Progenitor cell of endocrine pancreas (in vitro differentiated cells): ENCODE measurements at places on chromosomes 5 and 9. TPM values are rescaled to one million over a fixed set of nuclear protein-coding genes. Genes with fewer than 3 reads are reported as not detected.

GRCh38 chr5:71880536-71880935, 161.5 kb downstream of the CARTPT start:
- H3K36me3 ChIP-seq = no peaks in the 10 kb centered on the region
- DNase-seq = no peak
- H3K27ac ChIP-seq = no peak overlapping the region
- no peak overlapping the region for H3K4me3 ChIP-seq

The PCDHGA2 gene
- 0.72 and 1.1 TPM in 2 replicates for total RNA-seq

- H3K4me1 ChIP-seq = peaks cover 13% of the 10 kb centered on the region
- no peak overlapping the region for H3K4me3 ChIP-seq
- peaks cover 7% of the 10 kb centered on the region for H3K36me3 ChIP-seq
- H3K27ac ChIP-seq = no peak overlapping the region
Observed at GRCh38 chr9:3507395-3508077, 18.3 kb downstream of the RFX3 start.

DNA sequence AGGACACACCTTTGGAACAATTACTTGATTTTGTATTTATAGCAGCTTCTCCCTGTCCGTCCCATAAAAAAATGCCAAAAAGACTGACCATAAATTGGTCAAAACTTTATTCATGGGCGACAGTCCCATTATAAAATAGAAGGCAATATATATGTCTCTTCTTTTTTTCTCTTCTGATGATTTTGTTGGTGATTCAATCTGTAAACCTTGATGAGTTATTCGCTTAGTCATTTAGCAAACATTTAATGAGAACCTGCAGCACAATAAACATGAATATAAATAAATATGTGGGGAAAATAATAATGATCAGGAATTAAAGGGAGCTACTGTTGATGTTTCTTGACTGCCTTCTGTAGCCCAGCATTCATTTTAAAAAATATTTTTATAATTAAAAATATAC, 356.4 kb upstream of the ACTBL2 start:
- no peak overlapping the region for H3K4me3 ChIP-seq
- no peaks in the 10 kb centered on the region for H3K27me3 ChIP-seq
- no peak for DNase-seq
- peaks cover 29% of the 10 kb centered on the region for H3K4me1 ChIP-seq
- no peak overlapping the region for H3K27ac ChIP-seq
- no peaks in the 10 kb centered on the region for H3K36me3 ChIP-seq

DNA sequence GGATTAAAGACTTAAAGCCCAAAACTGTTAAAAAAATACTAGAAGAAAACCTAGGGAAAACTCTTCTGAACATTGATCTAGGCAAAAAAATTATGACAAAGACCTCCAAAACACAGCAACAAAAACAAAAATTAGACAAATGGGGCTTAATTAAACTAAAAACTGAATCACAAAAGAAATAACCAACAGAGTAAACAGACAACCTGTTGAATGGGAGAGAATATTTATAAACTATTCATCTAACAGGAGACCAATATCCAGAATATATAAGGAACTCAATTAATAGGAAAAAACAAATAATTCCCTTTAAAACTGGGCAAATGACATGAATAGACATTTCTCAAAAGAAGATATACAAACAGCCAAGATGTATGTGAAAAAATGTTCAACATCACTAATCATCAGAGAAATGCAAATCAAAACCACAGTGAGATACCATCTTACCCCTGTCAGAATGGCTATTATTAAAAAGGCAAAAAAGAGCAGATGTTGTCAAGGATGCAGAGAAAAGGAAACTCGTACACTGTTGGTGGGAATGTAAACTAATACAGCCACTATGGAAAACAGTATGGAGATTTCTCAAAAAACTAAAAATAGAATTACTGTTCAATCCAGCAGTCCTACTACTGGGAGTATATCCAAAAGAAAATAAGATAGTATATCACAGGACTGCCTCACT, 50.2 kb upstream of the TLX3 start:
- no peaks in the 10 kb centered on the region for H3K4me1 ChIP-seq
- no peaks in the 10 kb centered on the region for H3K36me3 ChIP-seq
- H3K4me3 ChIP-seq = no peak overlapping the region
- no peak overlapping the region for H3K27ac ChIP-seq
- H3K27me3 ChIP-seq = no peaks in the 10 kb centered on the region

DNA sequence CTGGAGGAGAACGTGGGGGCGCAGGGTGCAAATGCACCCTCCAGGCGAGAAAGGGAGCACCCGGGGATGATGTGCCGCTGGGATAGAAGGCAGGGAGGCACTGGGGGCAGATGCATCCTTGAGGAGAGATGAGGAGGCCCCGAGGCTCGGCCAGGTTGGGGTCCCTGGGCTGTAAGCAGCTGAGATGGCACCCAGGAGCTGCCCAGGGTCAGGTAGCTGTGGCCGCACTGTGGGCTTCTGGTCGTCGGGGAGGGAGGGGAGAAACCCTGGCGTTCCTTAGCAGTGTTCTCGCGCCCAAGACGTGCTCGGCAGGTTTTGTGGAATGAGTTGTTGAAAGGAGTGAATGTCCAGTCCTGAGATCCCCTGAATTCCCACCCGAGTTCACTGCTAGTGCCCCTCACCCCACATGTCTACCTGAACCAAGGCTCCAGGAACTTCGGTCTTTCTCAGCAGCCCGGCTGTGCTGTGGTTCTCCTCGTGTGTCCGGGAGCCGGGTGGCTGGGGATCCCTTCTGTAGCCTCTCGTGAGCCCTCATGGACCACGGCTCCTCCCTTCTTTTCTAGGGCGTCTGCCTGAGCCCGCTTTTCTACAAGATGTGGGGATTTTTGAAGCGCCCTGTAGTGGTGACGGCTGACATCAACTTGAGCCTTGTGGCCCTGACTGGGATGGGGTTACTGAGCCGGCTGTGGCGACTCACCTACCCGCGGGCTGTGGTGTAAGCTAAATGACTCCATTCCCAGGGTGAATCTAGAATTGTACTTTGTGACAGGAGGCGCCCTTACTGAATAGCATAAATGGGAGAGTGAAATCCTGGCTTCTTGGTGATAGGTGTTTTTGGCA, 1.1 kb downstream of the POMT1 start:
- H3K27me3 ChIP-seq = no peaks in the 10 kb centered on the region
- H3K36me3 ChIP-seq = peaks cover 7% of the 10 kb centered on the region
- peaks cover 12% of the 10 kb centered on the region for H3K4me1 ChIP-seq
- peak overlapping the region; percentile 84 for H3K4me3 ChIP-seq
- H3K27ac ChIP-seq = peak overlapping the region; percentile 87
- DNase-seq = no peak

GRCh38 chr5:56705217-56705616, 110.1 kb upstream of the MAP3K1 start:
- H3K36me3 ChIP-seq = no peaks in the 10 kb centered on the region
- no peak overlapping the region for H3K4me3 ChIP-seq
- peaks cover 15% of the 10 kb centered on the region for H3K27me3 ChIP-seq
- H3K27ac ChIP-seq = no peak overlapping the region
- H3K4me1 ChIP-seq = peaks cover 9% of the 10 kb centered on the region
- DNase-seq = no peak

The RNF224 gene
- 0.27 and 0.53 TPM in 2 replicates for total RNA-seq

DNA sequence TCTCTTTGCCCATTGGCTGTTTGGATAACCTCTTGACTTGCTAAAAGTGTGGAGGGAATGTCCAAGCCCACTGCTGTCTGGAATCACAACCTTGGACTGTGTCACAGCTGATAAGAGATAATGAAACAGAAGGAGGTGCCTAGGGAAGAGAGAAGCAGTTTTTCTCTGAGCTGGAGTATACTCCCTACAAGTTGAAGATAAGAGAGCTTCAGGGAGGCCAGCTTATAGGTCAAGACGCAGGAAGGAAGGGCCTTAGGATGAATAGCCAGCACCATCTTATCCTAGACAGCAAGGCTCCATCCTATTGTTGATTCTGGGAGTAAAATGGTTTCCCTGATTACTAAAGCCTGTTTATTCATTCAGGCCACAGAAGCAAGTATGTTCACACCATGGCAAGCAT, 244.7 kb downstream of the NPR3 start:
- no peaks in the 10 kb centered on the region for H3K4me1 ChIP-seq
- no peaks in the 10 kb centered on the region for H3K36me3 ChIP-seq
- H3K4me3 ChIP-seq = no peak overlapping the region
- H3K27ac ChIP-seq = no peak overlapping the region

DNA sequence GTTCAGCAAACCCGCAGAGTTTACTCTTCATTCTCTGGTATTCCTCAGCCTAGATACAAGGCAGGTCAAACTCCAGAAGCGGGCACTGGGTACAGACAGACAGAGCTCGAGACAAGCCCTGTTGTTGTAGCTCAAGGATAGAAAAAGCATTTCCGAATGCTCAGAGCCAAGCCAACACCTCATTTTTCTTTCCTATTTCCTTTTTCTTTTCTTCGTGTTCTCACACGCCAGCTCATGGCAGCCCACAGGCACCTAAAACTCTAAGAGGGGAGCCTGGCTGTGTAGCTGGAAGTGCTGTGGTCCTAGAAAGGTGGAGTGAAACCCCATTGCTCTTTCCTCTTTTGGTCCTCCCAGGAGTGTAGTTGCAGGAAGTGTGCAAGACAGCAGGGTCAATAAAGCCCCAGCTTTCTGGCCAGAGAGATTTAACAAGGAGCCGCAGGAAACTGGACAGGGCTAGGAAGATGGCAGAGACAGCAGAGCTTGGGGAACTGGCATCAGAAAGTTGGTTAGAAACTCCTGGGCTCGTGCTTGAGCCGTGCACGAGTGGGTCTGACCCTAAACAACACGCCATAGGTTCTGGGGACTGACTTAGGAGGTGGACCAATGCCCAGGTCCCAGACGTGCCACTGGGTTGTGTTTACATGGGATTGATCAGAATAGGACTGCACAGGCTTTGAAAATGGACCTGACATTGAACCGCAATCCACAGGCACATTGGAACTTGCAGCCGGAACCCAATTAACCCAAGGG, 41.6 kb downstream of the ADAMTS2 start:
- peaks cover 6% of the 10 kb centered on the region for H3K27me3 ChIP-seq
- H3K4me1 ChIP-seq = no peaks in the 10 kb centered on the region
- DNase-seq = no peak
- H3K27ac ChIP-seq = no peak overlapping the region
- H3K4me3 ChIP-seq = no peak overlapping the region
- H3K36me3 ChIP-seq = no peaks in the 10 kb centered on the region

- DNase-seq = no peak
- H3K4me3 ChIP-seq = no peak overlapping the region
- peaks cover 6% of the 10 kb centered on the region for H3K27me3 ChIP-seq
- peaks cover 2% of the 10 kb centered on the region for H3K36me3 ChIP-seq
- H3K4me1 ChIP-seq = no peaks in the 10 kb centered on the region
Observed at GRCh38 chr9:97064176-97064575, 25.2 kb upstream of the CTSV start.

GRCh38 chr5:63563008-63563917, 399.0 kb downstream of the HTR1A start:
- H3K27me3 ChIP-seq = no peaks in the 10 kb centered on the region
- no peak overlapping the region for H3K4me3 ChIP-seq
- no peak overlapping the region for H3K27ac ChIP-seq
- H3K36me3 ChIP-seq = peaks cover 2% of the 10 kb centered on the region

GRCh38 chr9:124302921-124303320, 45.2 kb downstream of the NEK6 start:
- no peak overlapping the region for H3K4me3 ChIP-seq
- peak overlapping the region; percentile 69 for H3K27ac ChIP-seq
- H3K4me1 ChIP-seq = no peaks in the 10 kb centered on the region
- no peak for DNase-seq
- peaks cover 5% of the 10 kb centered on the region for H3K36me3 ChIP-seq

DNA sequence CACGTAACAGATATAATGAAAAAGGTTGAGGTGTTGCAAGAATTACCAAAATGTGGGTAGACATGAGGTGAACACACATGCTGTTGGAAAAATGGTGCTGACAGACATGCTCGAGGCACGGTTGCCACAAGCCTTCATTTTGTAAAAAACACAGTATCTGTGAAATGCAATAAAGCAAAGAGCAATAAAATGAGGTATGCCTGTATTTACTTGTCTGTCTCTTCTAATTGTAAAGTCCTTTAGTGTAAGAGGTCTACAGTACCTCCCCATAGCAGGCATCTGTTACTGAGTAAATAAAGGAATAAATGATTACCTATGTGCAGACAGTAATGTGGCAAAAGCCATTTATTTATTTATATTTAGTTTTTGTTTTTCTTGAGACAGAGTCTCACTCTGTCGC, 3.0 kb upstream of the CAST start:
- DNase-seq = no peak
- H3K36me3 ChIP-seq = no peaks in the 10 kb centered on the region
- peaks cover 32% of the 10 kb centered on the region for H3K4me1 ChIP-seq
- no peak overlapping the region for H3K27ac ChIP-seq

DNA sequence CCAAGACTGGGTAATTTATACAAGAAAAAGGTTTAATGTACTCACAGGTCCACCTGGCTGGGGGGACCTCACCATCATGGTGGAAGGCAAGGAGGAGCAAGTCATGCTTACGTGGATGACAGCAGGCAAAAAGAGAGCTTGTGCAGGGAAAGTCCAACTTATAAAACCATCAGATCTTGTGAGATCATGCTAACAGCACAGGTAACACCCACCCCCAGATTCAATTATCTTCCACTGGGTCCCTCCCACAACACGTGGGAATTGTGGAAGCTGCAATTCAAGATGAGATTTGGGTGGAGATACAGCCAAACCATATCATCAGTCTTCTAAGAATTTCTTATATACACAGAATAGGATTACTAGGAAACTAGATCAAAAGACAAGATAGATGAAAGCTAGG, 555.6 kb downstream of the PRR16 start:
- H3K4me3 ChIP-seq = no peak overlapping the region
- peaks cover 12% of the 10 kb centered on the region for H3K4me1 ChIP-seq
- no peak overlapping the region for H3K27ac ChIP-seq
- no peak for DNase-seq

GRCh38 chr5:138542180-138542955, 668 bp downstream of the ETF1 start:
- H3K4me3 ChIP-seq = peak overlapping the region; percentile 99
- no peaks in the 10 kb centered on the region for H3K27me3 ChIP-seq
- H3K4me1 ChIP-seq = peaks cover 39% of the 10 kb centered on the region
- H3K36me3 ChIP-seq = no peaks in the 10 kb centered on the region
- H3K27ac ChIP-seq = peak overlapping the region; percentile 99

GRCh38 chr9:91813176-91813795, 136.7 kb downstream of the ROR2 start:
- H3K27me3 ChIP-seq = no peaks in the 10 kb centered on the region
- H3K4me3 ChIP-seq = no peak overlapping the region
- DNase-seq = no peak
- H3K36me3 ChIP-seq = peaks cover 1% of the 10 kb centered on the region
- H3K27ac ChIP-seq = peak overlapping the region; percentile 75

DNA sequence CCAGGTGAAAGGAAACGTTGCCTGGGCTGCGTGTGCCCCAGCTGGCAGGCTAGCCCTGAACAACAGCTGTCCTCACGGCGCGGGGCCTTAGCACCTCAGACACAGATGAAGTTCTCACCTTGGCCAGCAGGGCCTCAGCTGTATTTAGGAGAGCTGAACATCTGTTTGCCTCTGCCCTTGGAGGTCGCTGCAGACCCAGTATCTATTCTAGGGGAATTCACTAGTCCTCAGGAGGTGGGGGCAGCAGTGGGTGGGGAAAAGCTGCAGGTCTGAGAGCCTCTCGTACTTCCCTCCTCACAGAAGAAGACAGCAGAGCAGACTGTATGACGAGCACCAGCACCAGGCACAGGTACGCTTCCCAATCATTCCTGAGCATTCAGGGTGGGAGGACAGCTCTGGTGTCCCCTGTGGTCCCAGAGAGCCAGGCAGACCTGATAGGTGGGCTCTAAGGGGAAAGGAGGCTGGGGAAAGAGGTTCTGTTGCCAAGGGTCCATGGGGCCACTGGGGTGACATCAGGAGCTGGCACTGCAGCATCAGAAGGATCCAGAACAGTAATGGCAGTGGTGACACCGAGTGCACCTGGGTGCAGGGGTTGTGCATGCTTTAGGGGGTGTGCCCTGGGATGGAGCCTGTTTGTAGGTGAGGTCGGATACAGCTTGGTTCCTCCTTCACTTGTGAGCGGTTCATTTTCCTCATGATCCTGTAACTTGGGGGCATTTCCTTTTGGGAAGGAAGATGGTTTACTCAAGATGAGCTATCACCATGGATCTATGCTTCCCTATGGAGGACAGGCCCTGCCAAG, 13.8 kb downstream of the CD74 start:
- H3K4me1 ChIP-seq = no peaks in the 10 kb centered on the region
- H3K27ac ChIP-seq = no peak overlapping the region
- peaks cover 13% of the 10 kb centered on the region for H3K36me3 ChIP-seq
- H3K4me3 ChIP-seq = no peak overlapping the region
